ENCODE measurements at places on chromosomes 3 and 15.
A peak's percentile ranks its signal among the peaks of the same experiment; 100 is the strongest.

DNA sequence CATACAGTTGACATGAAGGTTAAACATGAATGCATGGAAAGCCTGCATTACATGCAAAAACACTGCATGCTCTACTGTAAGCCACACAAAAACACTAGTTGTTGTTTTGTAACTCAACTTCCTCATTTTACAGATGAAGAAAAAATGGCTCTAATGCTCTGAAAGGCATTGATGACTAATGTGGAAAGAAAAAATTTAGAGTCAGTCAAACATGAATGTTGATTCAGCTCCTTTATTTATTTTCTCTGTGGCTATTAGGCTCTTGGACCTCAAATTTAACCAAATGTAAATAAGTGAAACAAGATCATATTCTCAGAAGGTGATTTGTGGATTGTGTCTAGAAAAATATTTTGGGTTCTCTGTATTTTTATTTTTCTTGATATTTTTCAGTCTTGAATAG is 336.7 kb upstream of the ZNF717 start:
- H3K36me3 ChIP-seq: no peaks in the 10 kb centered on the region
- no peak for DNase-seq
- no peaks in the 10 kb centered on the region for H3K4me1 ChIP-seq
- no peaks in the 10 kb centered on the region for H3K27me3 ChIP-seq

GRCh38 chr3:113297287-113297686 is 85.9 kb downstream of the BOC start:
- no peak overlapping the region for H3K27ac ChIP-seq
- DNase-seq: no peak
- no peak overlapping the region for H3K4me3 ChIP-seq
- H3K4me1 ChIP-seq: no peaks in the 10 kb centered on the region

- H3K27me3 ChIP-seq: no peaks in the 10 kb centered on the region
Observed at GRCh38 chr15:42932833-42933515, 12.4 kb upstream of the TTBK2 start.

- H3K27me3 ChIP-seq: no peaks in the 10 kb centered on the region
- no peaks in the 10 kb centered on the region for H3K36me3 ChIP-seq
- no peak for DNase-seq
Observed at GRCh38 chr3:116018646-116019045, 395.3 kb downstream of the GAP43 start.

DNA sequence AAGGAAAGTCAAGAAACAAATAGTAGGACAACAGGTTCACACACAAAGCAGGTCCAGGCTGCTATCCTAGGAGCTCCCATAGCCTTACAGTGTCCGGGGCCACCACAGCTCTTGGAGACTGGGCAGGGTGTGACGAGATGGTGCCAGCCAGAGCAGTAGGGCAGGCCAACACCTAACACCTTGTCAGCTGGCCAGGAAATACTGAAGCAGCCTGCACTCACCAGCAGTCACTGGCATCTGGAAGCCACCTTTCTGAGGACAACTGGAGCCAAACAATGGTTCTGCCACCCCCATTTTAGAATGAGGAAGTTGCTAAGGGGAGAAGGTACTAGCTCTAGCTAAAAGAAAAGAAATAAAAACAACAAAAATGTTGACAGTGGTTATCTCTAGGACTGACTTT is 47.2 kb downstream of the CCDC12 start:
- peak overlapping the region; percentile 91 for H3K27ac ChIP-seq
- peaks cover 13% of the 10 kb centered on the region for H3K36me3 ChIP-seq
- H3K4me3 ChIP-seq: peak overlapping the region; percentile 20
- peak; percentile 54 for DNase-seq
- peaks cover 71% of the 10 kb centered on the region for H3K4me1 ChIP-seq
- H3K27me3 ChIP-seq: no peaks in the 10 kb centered on the region

Data from naive B cell (primary cell).